Keratinocyte (primary cell): ENCODE measurements at places on chromosomes 7 and 10. TPM values are rescaled to one million over a fixed set of nuclear protein-coding genes. Genes with fewer than 3 reads are reported as not detected.

DNA sequence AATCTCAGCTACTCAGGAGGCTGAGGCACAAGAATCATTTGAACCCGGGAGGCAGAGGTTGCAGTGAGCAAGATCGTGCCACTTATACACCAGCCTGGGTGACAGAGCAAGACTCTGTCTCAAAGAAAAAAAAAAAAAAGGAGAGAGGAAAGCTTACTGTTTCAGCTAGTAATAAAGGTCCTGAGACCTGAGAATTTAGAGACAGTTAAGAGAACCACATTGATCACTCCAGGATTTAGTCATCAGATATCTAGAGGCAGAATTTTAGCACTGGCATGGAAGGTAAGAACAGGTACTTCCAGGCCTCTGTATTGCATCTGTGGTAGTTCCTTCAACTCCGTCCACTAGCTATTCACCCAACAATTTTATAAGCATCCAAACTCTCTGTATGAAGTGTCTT, 7.8 kb downstream of the COG5 start:
- peaks cover 17% of the 10 kb centered on the region for H3K4me1 ChIP-seq
- H3K27me3 ChIP-seq, result no peaks in the 10 kb centered on the region
- no peak overlapping the region for H3K4me3 ChIP-seq
- H3K27ac ChIP-seq, result no peak overlapping the region
- peaks cover 9% of the 10 kb centered on the region for H3K36me3 ChIP-seq

DNA sequence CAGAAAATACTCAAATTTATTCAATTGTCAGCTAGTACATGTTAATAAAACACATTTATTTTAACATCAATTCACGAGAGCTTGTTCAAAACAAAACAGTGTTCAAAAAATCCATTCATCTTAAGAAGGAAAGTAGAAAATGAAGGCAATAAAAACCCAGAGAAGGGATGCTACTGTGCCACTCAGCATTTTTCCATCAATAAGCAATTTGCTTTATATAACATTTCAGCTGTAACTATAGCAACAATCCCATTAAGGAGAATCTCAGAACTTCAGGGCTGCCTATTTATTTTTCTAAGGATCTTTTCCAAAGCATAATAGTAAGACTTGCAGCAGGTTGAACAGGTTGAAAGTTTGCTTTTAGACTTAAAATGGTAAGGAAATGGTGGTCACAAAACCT, 190.5 kb downstream of the PCLO start:
- no peaks in the 10 kb centered on the region for H3K27me3 ChIP-seq
- no peak overlapping the region for H3K27ac ChIP-seq
- H3K4me1 ChIP-seq, result peaks cover 8% of the 10 kb centered on the region
- no peak for DNase-seq
- H3K4me3 ChIP-seq, result no peak overlapping the region

The ACSM6 gene
- 0.04 TPM in 1 of 3 replicates, not detected in the others for polyA plus RNA-seq

GRCh38 chr10:35019041-35020024, 70.8 kb downstream of the CUL2 start:
- no peak overlapping the region for H3K27ac ChIP-seq
- peaks cover 11% of the 10 kb centered on the region for H3K36me3 ChIP-seq
- no peak for DNase-seq
- no peaks in the 10 kb centered on the region for H3K27me3 ChIP-seq

The PLXNA4 gene
- polyA plus RNA-seq, result under 0.01 to 0.09 TPM (median 0.01 TPM) in 3 replicates

DNA sequence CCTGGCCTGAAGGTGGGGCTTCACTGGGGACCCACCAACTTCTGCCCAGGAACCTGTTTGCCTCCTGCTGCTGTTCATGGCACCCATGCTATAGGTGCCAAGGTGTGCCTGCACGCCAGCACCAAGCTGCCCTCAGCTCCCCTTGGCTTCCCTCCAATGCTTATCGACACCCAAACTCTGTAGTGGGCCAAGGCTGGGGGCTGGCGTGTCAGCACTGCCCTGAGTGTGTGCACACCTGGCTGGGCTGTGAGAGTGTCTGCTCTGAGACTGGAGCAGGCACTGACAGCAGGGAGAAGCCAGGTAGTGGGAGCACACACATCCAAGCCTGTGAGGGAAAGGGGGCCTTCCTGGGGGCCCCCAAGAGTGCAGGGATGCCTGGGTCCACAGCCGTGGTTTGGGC, 43.1 kb upstream of the TUBB8 start:
- DNase-seq, result no peak
- H3K27me3 ChIP-seq, result no peaks in the 10 kb centered on the region
- no peaks in the 10 kb centered on the region for H3K36me3 ChIP-seq
- H3K4me3 ChIP-seq, result no peak overlapping the region
- H3K4me1 ChIP-seq, result peaks cover 11% of the 10 kb centered on the region

DNA sequence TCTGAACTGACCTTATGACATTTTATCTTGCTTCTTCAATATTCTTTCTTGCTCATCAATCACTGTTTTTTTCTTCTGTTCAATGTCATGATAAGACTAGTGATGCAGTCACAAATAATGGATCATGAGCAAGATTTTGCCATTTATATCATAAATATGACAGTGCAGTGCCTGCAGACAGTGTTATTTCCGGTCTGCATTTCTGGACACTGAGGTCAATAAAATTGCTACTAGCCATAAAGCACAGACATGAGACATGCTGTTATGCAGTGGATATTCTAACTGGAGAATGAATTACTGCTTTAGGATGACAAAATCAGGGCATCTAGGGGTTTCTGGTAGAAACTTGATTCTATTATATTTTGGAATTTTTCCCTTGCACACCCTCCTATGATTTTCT, 1509.7 kb upstream of the LRRTM3 start:
- no peaks in the 10 kb centered on the region for H3K36me3 ChIP-seq
- no peak overlapping the region for H3K27ac ChIP-seq
- H3K4me3 ChIP-seq, result no peak overlapping the region
- no peaks in the 10 kb centered on the region for H3K4me1 ChIP-seq
- DNase-seq, result no peak
- H3K27me3 ChIP-seq, result no peaks in the 10 kb centered on the region

DNA sequence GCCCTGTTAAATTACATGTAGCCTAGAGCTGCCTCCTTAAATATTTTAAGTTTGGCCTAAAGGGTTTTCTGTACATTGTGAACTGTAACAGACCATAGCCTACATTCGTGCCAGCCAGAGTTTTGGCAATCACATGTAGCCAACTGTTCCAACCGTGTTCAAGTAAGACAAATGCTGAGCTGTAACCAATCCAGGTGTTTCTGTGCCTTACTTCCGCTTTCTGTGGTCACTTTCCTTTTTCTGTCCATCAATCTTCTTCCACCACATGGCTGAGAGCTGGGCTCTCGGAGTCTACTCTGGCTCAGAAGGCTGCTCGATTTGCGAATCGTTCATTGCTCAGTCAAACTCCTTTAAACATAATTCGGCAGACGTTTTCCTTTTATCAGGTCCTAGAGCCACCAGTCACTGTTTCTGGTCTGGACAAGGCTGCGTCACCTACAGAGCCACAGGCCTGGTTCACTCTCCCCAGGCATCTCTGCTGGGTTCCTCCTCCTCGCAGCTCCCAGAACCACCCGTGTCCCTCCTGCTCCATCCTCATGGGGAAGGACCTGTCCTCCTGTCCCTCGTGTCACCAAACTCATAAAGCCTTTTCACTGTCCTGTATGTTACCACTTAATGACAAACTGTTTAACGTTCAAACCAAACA, 158.0 kb upstream of the RHEB start:
- no peaks in the 10 kb centered on the region for H3K27me3 ChIP-seq
- H3K4me3 ChIP-seq, result no peak overlapping the region
- no peaks in the 10 kb centered on the region for H3K36me3 ChIP-seq
- no peak overlapping the region for H3K27ac ChIP-seq
- H3K4me1 ChIP-seq, result peaks cover 21% of the 10 kb centered on the region

The SPACDR gene
- 0.24 to 0.54 TPM (median 0.37 TPM) in 3 replicates for polyA plus RNA-seq

The FAM25G gene
- 3.9 to 23.2 TPM (median 10.6 TPM) in 3 replicates for polyA plus RNA-seq

DNA sequence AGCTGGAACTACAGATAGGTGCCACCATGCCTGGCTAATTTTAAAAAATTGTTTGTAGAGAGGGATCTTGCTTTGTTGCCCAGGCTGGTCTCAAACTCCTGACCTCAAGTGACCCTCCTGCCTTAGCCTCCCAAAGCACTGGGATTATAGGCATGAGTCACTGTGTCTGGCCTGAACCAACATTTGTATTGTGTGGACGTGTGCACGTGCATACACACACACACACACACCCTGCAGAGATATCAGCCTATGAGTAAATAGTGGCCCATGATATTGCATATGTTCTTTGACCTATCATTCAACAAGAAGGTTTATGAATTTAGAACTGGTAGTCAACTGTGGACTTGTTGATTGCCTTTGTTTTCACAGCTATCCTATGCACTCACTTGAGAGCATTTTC, 161.6 kb downstream of the BAMBI start:
- H3K27ac ChIP-seq, result no peak overlapping the region
- H3K27me3 ChIP-seq, result no peaks in the 10 kb centered on the region
- no peak overlapping the region for H3K4me3 ChIP-seq
- no peak for DNase-seq

The ARHGEF35 gene
- 5.2 to 12.2 TPM (median 9.6 TPM) in 3 replicates for polyA plus RNA-seq

The AKR1C4 gene
- polyA plus RNA-seq, result not detected in 3 replicates

GRCh38 chr10:21065621-21066248, 168.6 kb upstream of the NEBL start:
- H3K4me3 ChIP-seq, result no peak overlapping the region
- no peak overlapping the region for H3K27ac ChIP-seq
- DNase-seq, result no peak
- H3K36me3 ChIP-seq, result no peaks in the 10 kb centered on the region
- H3K27me3 ChIP-seq, result no peaks in the 10 kb centered on the region

DNA sequence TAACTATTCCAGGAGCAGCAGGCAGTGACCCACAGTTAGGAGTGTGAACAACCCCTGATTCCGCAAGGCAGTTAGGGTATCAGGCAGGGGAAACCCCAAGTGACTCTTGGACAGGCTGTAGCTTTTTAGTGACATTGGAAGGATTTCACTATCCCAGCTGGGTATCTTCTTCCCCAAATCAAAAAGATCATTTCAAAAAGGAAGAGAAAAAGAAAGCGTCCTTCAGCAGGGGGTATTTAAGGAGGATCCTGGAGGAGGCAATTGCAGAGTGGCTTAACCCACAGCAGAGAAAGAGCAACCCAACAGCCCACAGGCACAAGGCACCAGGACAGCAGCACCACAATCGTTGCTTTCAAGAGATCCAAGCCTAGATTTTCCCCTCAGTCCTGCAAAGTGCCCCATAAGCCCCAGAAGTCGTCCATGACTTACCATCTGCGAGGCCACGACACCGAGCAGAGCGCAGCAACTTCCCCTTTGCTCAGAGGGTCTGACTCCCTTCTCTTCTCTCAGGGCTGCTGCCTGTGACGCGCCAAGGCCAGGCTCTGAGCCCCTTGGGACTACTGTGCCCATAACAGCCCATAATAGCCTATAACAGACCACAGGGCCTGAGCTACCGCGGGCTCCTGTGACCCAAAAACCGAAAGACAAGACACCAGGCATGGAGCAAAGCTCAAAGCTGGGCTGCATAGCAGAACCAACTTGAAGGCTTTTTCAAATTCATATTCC, 19.8 kb downstream of the PIK3AP1 start:
- no peaks in the 10 kb centered on the region for H3K36me3 ChIP-seq
- no peak overlapping the region for H3K27ac ChIP-seq
- DNase-seq, result no peak
- no peaks in the 10 kb centered on the region for H3K4me1 ChIP-seq
- H3K4me3 ChIP-seq, result no peak overlapping the region

DNA sequence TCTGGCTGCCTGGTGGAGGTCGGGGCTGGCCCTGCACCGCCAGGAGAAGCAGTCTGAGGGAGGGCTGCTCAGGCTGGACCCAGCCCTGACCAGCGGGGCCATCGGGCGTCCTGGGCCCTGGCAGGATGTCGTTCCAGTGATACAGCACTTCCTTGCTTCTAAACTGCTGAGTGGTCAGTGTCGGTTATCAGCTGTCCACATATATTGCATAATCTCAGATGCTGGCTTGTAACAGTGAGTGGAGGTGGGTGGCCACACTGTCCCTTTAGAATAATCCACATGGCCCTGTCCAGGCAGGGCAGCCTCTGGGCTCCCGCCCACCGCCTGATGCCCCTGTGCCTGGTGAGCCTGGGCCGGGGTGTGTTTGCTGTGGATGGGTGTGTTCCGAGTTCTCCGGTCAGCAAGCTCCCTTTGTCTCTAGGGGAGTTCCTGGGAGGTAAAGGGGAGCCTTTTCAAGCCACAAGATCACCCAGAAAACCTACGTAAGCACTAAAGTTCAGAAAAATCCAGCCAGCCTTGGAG, 86.1 kb downstream of the LHPP start:
- no peaks in the 10 kb centered on the region for H3K4me1 ChIP-seq
- H3K36me3 ChIP-seq, result no peaks in the 10 kb centered on the region
- H3K4me3 ChIP-seq, result no peak overlapping the region
- no peaks in the 10 kb centered on the region for H3K27me3 ChIP-seq
- no peak for DNase-seq

The BBIP1 gene
- 12.8 to 30.4 TPM (median 13.9 TPM) in 3 replicates for polyA plus RNA-seq

GRCh38 chr10:21715531-21716195, 181.6 kb downstream of the MLLT10 start:
- peaks cover 16% of the 10 kb centered on the region for H3K4me1 ChIP-seq
- no peaks in the 10 kb centered on the region for H3K27me3 ChIP-seq
- DNase-seq, result no peak
- no peak overlapping the region for H3K4me3 ChIP-seq
- peak overlapping the region; percentile 63 for H3K27ac ChIP-seq

DNA sequence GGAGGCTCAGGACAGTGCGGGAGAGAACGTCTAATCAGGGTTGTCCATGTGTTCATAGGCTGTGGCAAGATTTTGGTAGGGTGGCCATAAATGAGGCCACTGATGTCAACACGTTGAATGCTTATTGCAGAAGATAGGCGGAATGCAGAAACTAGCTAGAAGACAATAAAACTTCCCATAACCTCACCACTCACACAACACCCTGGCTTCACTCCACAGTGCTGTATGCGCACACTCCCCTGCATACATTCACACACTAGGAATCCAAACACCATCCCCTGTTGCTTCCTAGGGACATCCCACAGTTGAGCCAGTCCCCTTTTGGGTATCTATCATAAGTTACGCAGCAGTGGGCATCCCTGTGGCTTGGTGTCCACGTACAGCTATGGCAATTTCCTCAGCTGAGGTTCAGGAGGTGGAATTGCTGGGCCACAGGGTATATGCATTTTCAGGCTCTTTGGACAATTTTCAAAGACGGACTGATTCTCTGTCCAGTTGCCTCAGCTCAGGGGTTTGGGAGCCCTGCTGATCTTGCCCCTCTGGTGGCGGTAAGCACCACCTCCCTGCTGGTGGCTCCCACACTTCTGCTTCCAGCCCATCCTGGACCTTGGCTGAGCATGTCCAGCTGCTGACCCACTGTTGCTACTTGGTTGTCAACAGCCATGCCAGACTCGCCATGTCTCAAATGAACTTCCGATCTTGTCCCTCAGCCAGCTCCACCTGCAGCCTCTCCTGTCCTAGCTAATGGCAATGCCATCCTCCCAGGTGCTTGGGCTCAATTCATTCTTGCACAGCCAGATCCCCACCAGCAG, 36.4 kb downstream of the CDH23 start:
- H3K4me3 ChIP-seq, result no peak overlapping the region
- H3K4me1 ChIP-seq, result no peaks in the 10 kb centered on the region
- no peak overlapping the region for H3K27ac ChIP-seq
- DNase-seq, result no peak
- no peaks in the 10 kb centered on the region for H3K36me3 ChIP-seq

The ASB10 gene
- polyA plus RNA-seq, result not detected in 3 replicates

The ITIH5 gene
- polyA plus RNA-seq, result 0.10 TPM in 1 of 3 replicates, not detected in the others
